CD4-positive, alpha-beta T cell (primary cell): ENCODE measurements at places on chromosomes 2 and 18.

DNA sequence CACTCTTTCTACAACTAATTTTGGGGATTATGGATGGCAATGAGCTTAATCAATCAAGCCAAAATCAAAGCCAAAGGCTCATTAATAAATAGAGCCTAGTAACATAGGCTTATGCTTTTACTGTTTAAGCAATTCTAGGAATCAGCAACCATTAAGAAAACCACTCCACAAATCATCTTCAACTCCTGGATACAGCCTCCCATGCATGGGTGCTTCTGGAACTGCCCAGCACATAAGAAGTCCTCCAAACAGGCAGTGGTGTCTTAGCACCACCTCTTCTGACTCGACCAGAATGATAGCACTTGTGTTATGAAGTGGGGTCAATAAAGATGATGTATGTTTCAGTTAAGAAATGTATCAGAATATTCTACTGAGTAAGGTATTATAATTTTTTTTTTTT is 104.4 kb upstream of the SERPINE2 start:
- DNase-seq, result no peak
- H3K4me1 ChIP-seq, result no peaks in the 10 kb centered on the region
- H3K27me3 ChIP-seq, result no peaks in the 10 kb centered on the region
- H3K4me3 ChIP-seq, result no peak overlapping the region

DNA sequence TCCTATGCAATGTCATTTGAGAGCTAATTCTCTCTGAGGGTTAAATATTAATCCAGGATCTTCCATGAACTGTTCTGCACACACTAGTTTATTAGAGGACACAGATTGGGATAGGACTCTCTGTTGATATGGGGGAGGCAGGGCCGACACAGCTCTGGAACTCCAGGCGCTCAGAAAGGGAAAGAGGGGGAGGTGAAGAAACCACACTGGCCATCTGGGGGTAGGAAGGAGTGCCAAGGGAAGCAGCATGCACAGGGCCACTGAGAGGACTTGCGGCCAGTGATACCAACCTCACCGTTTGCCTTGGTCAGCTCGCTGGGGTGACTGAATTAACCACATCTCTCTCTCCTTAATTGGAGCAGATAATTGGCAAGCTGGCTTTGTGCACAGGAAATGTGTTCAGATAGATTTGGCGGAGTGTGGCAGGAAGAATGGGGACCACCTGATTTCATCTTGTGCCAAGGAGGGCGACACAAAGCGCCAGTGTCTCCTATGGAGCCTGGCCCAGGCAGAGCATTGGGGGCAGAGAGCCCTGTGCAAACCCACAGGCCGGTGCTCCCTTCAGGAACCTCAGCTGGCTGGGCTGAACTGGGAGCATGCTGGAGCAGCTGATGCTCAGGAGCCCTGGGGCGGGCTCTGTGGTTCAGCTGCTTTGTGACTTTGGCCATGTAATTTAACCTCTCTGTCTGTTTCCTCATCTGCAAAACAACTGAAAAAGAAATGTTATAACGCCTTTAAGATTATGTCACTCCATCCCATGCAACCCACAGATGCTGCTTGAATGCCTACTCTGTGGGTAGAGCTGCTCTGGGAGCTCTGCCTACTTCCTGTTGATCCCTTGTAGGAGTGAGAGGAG is 114.7 kb upstream of the STON1 start:
- H3K36me3 ChIP-seq, result no peaks in the 10 kb centered on the region
- peak; percentile 34 for DNase-seq
- no peak overlapping the region for H3K4me3 ChIP-seq
- H3K27ac ChIP-seq, result no peak overlapping the region

GRCh38 chr2:233434666-233435330 is 80.5 kb downstream of the DGKD start:
- H3K27ac ChIP-seq, result no peak overlapping the region
- no peaks in the 10 kb centered on the region for H3K27me3 ChIP-seq
- H3K4me3 ChIP-seq, result no peak overlapping the region
- DNase-seq, result no peak
- H3K36me3 ChIP-seq, result peaks cover 56% of the 10 kb centered on the region

DNA sequence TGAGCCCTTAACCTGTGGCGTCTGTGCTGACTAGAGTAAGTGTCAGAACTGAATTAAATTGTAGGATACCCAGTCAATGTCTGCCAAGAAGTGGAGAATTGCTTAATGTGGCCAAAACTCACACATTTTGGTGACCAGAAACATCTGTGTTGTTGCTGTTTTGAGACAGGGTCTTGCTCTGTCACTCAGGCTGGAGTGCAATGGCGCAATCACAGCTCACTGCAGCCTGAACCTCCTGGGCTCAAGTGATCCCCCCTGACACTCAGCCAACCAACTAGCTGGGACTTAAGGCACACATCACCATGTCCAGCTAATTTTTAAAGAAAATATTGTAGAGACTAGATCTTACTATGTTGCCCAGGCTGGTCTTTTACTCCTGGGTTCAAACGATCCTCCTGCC is 34.4 kb upstream of the RTN4 start:
- peaks cover 3% of the 10 kb centered on the region for H3K4me1 ChIP-seq
- H3K36me3 ChIP-seq, result no peaks in the 10 kb centered on the region
- no peak overlapping the region for H3K27ac ChIP-seq
- no peak for DNase-seq

DNA sequence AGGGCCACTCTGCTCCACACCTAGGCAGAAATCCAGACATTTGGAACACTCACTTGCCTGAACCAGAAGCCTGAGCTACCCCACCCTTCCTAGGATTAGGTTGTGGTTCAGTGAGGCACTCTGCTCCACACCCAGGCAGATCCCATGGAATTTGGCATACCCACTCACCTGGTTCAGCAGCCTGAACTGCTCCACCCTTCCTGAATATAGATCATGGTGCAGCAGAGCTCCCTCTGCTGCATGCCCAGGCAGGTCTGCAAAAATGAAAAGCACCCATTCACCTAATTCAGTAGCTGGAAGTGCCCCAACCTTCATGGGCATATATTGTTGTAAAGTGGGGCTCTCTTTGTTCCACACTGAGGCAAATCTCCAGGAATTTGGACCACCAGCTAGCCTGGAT is 185.1 kb upstream of the CNTNAP5 start:
- H3K4me1 ChIP-seq, result no peaks in the 10 kb centered on the region
- no peaks in the 10 kb centered on the region for H3K27me3 ChIP-seq
- no peak overlapping the region for H3K27ac ChIP-seq
- H3K4me3 ChIP-seq, result no peak overlapping the region

GRCh38 chr2:46699934-46700256 is 215.7 kb downstream of the MCFD2 start:
- no peaks in the 10 kb centered on the region for H3K27me3 ChIP-seq
- peaks cover 15% of the 10 kb centered on the region for H3K4me1 ChIP-seq
- peak overlapping the region; percentile 84 for H3K4me3 ChIP-seq
- DNase-seq, result no peak

GRCh38 chr2:200655918-200656580 is 70.2 kb downstream of the AOX1 start:
- H3K36me3 ChIP-seq, result no peaks in the 10 kb centered on the region
- peaks cover 5% of the 10 kb centered on the region for H3K27me3 ChIP-seq
- DNase-seq, result no peak
- H3K4me1 ChIP-seq, result no peaks in the 10 kb centered on the region
- no peak overlapping the region for H3K4me3 ChIP-seq
- no peak overlapping the region for H3K27ac ChIP-seq

DNA sequence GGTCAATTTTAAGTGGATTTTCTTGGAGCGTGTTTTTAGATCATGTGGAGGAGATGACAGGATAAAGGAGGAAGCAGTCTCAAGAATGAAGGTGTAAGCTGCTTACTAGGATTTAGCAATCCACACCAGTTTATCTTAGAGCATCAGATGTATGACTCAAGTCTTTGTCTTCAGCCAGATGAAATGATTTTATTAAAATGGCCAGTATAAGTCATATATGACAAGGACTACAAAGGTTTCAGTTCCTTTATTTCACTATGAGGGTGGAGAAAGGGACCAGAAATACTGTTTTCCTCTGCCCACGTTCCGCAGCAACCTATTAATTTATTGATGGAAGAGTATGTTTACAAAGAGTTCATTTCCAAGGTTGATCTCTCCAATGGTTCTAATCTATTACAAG is 970.5 kb upstream of the SLC39A10 start:
- no peaks in the 10 kb centered on the region for H3K4me1 ChIP-seq
- no peak for DNase-seq
- H3K27me3 ChIP-seq, result no peaks in the 10 kb centered on the region
- H3K27ac ChIP-seq, result no peak overlapping the region
- H3K36me3 ChIP-seq, result no peaks in the 10 kb centered on the region

GRCh38 chr2:225025917-225026571 is 16.2 kb downstream of the DOCK10 start:
- no peak for DNase-seq
- H3K27ac ChIP-seq, result peak overlapping the region; percentile 1
- H3K4me1 ChIP-seq, result peaks cover 52% of the 10 kb centered on the region
- no peaks in the 10 kb centered on the region for H3K36me3 ChIP-seq
- H3K27me3 ChIP-seq, result no peaks in the 10 kb centered on the region

DNA sequence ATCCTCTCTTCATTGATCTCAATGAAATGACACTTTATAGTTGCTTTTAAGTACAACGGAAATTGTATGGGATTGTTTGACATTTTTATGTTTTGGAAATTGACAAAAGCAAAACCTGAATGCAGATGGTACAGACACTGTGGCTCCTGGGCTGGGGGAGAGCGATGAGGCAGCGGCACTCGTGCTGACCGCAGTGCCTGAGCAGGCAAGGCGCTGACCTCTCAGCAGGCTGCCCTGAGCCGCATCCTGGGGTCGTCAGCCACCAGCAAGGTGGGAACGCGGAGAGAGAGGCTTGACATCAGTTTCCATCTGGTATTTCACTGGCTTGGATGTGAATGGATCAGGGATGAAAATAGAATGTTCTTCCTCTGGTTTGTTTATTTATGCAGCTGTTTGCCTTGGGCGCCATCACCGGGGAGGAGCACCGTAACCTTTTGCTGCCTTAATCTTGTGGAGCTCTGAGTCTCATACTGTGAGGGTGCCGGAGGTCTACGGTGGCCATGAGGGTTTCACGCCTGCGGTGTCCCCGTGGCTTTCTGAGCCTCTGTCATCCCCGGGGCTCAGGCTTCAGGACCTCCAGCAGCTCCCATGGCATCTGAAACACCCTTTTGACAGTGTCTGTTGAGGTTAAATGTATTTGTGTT is 94.8 kb upstream of the TPO start:
- no peak overlapping the region for H3K27ac ChIP-seq
- H3K4me3 ChIP-seq, result no peak overlapping the region
- DNase-seq, result no peak
- peaks cover 2% of the 10 kb centered on the region for H3K27me3 ChIP-seq
- no peaks in the 10 kb centered on the region for H3K4me1 ChIP-seq

DNA sequence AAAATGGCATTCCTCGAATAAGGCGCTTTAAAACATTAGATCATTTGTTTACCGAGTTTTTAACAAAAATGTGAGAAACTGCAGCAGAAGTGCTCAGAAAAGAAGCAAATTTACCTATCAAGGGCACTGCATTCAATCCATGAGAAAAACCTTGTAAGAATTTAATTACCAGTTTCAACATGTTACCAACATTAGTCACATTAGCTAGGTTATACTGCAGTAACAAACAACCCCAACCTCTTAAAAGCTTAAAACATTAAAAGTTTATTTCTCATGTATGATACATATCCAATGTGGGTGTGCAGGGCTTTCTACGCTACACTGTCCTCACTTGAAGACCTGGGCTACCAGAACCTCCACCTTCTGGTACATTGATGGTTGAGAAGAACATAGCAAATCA is 68.1 kb upstream of the CCBE1 start:
- H3K27ac ChIP-seq, result no peak overlapping the region
- DNase-seq, result no peak
- no peaks in the 10 kb centered on the region for H3K27me3 ChIP-seq

- H3K27ac ChIP-seq, result no peak overlapping the region
- peaks cover 4% of the 10 kb centered on the region for H3K4me1 ChIP-seq
- no peak for DNase-seq
- no peaks in the 10 kb centered on the region for H3K27me3 ChIP-seq
- no peaks in the 10 kb centered on the region for H3K36me3 ChIP-seq
- no peak overlapping the region for H3K4me3 ChIP-seq
Measured at GRCh38 chr18:22277758-22278157, 108.4 kb downstream of the GATA6 start.

- no peak overlapping the region for H3K4me3 ChIP-seq
- peaks cover 52% of the 10 kb centered on the region for H3K4me1 ChIP-seq
- no peak overlapping the region for H3K27ac ChIP-seq
- DNase-seq, result peak; percentile 68
Measured at GRCh38 chr2:38653715-38654527, 12.0 kb upstream of the GALM start.

GRCh38 chr2:112625474-112626114 is 20.1 kb upstream of the SLC20A1 start:
- peaks cover 63% of the 10 kb centered on the region for H3K4me1 ChIP-seq
- H3K27me3 ChIP-seq, result no peaks in the 10 kb centered on the region
- DNase-seq, result no peak
- no peak overlapping the region for H3K27ac ChIP-seq
- no peaks in the 10 kb centered on the region for H3K36me3 ChIP-seq

GRCh38 chr2:18790509-18791171 is 201.3 kb upstream of the NT5C1B start:
- H3K4me1 ChIP-seq, result no peaks in the 10 kb centered on the region
- H3K27ac ChIP-seq, result no peak overlapping the region
- no peaks in the 10 kb centered on the region for H3K27me3 ChIP-seq
- H3K36me3 ChIP-seq, result no peaks in the 10 kb centered on the region

DNA sequence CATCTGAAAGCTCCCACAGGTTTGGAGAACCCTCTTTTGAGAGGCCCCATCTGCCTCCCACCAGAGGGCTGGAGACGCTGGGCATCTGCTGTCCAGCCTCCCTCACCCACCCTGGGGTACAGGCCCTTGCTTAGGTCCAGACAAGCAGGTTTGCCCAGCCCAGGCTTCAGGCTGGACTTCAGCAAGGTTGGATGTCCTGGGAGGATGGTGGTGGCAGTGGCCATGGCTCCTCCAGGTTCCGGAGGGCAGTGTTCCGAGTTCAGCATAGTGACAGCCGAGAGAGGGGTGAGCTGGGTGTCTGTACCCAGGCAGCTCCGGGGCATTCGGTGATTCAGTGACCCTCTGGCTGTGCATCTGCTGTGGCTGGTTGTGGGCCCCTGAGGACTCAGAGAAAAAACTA is 58.2 kb upstream of the HDAC4 start:
- no peak overlapping the region for H3K4me3 ChIP-seq
- no peak overlapping the region for H3K27ac ChIP-seq
- peaks cover 7% of the 10 kb centered on the region for H3K27me3 ChIP-seq
- H3K4me1 ChIP-seq, result no peaks in the 10 kb centered on the region
- no peak for DNase-seq

DNA sequence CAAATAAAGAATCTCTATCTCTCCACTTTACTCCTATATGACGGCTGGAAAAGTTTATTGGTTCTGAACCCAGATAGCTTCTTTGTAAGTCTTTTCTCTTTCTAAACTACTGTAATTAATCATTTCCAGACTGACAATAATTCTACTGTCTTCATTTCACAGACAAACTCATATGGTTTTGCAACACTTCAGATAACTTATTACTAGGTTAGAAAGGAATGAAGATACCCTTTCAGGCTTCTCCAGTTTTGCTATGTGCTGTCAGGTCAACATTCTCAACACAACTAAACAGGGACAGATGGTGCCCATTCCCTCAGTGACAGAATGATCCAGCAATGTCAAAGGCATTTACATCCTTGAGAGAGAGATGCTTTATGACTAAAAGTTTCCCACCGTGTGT is 198.5 kb upstream of the ITGA4 start:
- no peak overlapping the region for H3K27ac ChIP-seq
- H3K36me3 ChIP-seq, result no peaks in the 10 kb centered on the region
- H3K4me3 ChIP-seq, result no peak overlapping the region
- H3K4me1 ChIP-seq, result no peaks in the 10 kb centered on the region
- no peak for DNase-seq
